ENCODE measurements at places on chromosomes 12 and 14.

- no peak for DNase-seq
Measured at GRCh38 chr14:22387776-22388241, 201.2 kb downstream of the DAD1 start.

- no peak for DNase-seq
Measured at GRCh38 chr14:64147126-64147790, 146.9 kb downstream of the ESR2 start.

GRCh38 chr14:69346710-69347109 lies 51.4 kb downstream of the ERH start:
- no peak for DNase-seq

- no peak for DNase-seq
Measured at GRCh38 chr14:88488897-88489296, 65.9 kb downstream of the PTPN21 start.

DNA sequence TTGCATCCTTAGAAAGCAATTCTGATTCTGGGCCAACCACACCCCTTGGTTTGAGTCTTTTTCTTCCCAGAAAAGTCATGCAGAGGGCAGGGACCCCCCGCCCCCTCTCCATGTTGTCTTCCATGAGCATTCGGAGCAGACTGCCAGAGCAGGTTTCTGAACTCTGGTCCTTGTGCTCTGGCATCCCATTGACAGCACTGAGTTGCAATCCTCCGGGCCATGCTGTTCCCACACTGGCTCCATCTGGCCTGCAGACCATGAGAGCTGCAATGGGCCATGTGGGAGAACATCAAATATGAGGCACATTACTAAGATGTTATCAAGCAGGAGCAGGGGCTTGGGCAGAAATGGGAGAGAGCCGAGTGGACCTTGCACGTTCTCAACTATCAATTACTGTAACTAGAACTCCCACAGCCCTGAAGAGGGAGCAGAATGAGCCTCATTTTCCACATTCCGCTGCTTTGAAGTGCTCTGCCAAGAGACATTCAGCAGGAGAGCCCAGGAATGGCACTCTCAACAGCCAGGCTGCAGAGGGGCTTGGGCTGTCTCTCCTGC lies 157.4 kb downstream of the STXBP6 start:
- no peak for DNase-seq

GRCh38 chr14:21042918-21043317 lies 756 bp downstream of the RNASE7 start:
- no peak for DNase-seq

GRCh38 chr14:58808828-58809227 lies 171.1 kb downstream of the DACT1 start:
- DNase-seq: no peak

- no peak for DNase-seq
Measured at GRCh38 chr12:28795311-28795710, 353.8 kb upstream of the FAR2 start.

DNA sequence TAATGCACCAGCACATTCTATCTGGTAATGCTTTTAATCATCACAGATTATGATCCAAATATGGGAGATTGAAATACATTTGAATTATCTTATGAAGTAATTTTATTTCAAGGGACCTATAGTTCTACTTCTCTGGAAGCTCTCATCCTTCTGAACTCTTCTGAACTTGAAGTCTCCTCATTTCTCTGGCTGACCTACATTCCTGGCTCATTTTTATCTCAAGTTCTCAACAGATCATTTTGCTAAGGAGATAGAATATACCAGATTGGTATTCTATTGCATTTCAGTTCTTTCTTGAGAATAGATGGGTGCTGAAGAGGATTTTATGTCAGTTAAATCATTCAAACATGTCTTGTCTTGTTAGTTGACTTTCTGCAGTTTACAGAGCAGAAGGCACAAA lies 7.9 kb downstream of the HMGA2 start:
- DNase-seq: no peak

- DNase-seq: no peak
Measured at GRCh38 chr12:79448816-79449215, 241.9 kb downstream of the PAWR start.

DNA sequence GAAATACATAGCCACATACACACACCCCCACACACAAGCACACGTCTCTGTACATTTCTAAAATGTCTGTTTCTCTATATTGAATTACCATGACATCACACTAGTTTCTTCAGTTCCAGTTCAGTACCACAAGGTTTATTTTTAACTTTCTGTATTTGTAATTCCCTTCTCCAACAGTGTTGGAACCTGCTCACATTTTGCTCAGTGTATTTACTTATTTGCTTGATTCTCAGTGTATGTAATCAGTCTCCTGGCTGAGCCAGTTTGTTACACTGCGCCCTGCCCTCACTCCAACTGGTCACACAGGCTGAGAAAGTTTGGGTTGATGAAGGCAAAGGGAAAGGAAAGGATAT lies 67.1 kb downstream of the MON2 start:
- no peak for DNase-seq

GRCh38 chr14:77249286-77249685 lies 21.7 kb downstream of the NGB start:
- DNase-seq: no peak

Measured in H54 (cell line).